ENCODE measurements at places on chromosomes 2 and 18.
A peak's percentile ranks its signal among the peaks of the same experiment; 100 is the strongest.

DNA sequence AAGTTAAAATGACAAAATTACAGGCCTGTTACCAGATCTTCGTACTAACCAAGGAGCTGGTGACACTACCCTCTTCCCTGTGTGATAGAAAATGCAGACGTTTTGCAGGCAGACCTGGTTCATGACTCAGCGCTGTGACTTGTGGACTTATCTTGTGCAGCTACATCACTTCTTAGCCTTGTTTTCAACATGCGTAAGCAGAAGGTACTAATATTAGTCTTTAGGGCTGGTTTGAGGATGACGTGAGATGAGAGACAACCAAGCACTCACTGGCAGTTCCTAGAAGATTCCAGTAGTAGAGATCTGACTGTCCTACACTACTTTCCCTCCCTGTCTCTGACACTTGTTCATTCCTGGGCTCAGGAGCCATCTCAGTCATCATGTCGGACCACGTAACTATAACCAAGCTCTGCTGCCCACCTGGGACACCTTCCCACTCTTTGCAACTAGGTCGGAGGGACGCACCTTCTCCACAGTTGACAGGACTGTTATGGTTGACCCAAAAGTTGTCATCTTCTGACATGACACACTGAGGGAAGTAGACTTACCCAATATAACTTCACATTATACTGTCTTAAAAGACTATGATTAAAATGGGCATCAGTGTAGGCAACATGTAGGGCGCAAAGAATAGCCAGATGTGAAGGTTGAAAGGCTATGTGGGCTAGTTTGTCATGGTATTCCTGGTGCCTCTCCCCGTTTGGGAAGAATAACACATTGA lies 64.8 kb downstream of the TNFRSF11A start:
- DNase-seq, result no peak

DNA sequence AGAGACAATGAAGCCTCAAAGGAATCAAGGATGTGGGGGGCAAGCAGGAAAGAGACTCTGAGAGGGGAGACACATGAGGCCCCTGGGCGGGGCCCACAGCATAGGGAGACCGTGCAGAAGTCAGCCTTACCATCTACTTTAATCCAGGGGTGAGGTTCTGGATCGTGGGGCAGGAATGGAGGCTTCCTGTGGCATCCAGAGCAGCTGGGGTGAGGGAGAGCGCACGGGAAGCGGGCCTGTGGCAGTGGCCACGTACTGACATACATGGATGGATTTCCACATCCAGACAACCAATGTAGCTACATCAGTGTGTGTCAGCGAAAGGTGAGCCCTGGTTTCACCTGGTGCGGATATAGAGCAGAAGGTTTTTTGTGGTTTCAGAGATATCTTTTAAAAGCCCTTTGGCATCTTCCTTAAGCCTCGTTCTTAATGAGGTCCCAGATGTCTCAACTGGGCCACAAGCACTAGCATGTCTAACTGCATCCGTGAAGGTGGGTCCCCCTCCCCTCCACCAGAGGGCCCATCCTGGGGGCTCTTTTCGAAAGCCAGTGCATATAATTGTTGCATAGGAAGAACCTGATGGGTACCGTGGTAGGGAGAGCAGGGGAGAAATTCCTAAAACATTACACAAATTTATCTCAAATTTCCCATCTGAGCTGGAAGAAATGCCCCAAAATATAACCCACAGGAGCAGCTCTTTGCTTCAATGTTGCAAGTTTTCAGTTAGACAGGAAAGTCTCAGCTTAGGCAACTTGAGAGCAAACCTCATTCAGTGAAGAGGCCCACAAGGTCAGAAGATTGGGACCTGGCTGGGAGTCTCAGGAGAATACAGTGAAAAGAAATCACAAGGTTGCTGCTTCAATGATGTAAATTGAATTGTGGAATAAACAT lies 90.9 kb downstream of the SP3 start:
- no peak for DNase-seq

DNA sequence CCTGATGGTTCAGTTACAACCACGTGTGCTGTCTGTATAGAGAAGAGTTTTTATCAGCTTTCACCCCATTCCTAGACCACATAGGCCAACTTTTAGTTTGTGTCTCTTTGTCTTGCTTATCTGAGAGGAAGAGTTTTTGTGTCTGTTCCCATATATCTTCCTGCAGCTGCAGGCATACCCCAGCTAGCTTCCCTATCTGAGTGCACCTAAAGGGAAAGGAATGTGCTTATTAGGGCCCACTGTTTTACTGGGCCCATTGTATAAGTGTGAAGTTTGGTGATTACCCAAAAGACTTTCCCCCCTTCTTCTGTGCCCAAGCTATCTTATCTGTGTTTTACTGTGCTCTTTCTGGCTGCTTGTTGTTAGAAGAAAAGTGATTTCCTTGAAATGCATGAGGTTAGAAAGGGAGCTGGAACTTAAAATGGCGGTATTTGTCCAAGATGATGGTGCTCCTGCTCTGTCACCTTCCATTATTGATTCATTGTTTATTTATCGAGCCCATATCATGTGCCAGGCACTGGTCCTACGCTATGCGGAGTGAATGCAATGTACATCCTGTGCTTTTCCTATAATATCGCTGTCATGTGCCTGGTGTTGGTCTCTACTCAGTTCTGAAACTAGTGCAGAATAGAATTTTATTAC lies 57.2 kb downstream of the NYAP2 start:
- DNase-seq, result no peak

- DNase-seq, result no peak
These were observed 5.8 kb downstream of the GAD1 start for GRCh38 chr2:170822290-170823087.

GRCh38 chr2:30708491-30709290 lies 98.6 kb downstream of the CAPN13 start:
- DNase-seq, result no peak

DNA sequence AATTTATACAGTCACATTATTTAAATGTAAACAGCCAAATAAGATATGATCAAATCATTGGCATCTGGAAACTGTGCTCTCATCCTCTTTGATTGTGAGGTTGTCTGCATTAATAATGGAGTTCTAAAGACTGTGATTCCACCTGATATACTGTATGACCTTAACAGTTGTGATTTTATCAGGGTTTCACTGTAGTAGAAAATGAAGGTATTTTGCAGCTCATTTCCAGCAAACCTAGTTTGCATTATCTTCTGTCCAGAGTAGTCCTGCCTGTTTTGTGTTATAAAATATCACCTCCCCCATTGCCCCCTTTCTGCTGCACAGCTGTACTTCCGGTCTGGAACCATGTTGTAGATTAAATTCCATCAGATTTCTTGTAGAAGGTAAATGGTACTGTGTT lies 731.6 kb upstream of the FANCL start:
- no peak for DNase-seq

- DNase-seq, result no peak
These were observed 179.3 kb downstream of the GLI2 start for GRCh38 chr2:120914839-120915521.

DNA sequence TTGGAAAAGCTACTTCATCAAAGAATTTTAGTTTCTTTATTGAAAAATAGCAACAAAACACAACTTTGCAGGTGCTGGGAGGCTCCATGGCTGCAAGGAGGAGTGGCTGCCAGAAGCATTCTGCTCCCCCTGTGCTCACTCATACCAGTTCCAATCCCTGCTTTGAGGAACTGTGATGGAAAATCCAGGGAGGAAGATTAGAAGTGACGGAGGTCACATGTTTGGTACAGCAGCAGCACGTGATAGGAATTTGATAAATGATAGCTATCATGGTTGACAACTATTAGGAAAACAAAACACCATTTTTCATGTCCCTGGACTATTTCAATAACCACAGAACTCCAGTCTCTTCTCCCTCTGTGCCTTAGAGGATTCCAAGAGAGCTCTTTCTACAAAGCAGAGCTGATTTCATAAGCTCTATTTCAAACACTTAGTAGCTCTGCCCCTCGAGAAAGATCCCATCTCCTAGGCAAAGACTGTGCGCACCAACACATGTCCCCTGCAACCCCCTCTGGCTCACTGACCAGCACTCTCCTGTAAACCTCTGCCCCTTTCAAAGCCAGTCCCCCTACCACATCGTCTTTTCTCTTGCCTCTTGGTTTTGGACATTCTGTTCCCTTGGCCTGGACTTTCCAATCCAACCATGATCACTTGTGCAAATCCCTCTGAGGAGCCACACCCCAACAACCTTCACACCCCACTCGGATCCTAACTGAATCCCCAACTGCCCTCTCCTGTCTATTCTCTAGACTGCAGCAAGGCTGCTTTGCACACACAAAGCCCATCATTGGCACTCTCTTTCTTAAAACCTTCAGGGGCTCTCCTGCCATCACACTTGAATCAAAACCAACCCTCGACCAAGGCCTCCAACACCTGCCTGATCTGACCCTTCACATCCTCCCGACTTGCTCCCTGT lies 352.4 kb upstream of the PKDCC start:
- DNase-seq, result no peak

GRCh38 chr2:27878825-27879224 lies 11.4 kb downstream of the RBKS start:
- DNase-seq, result no peak

GRCh38 chr2:72024451-72025175 lies 123.0 kb downstream of the CYP26B1 start:
- no peak for DNase-seq

- no peak for DNase-seq
These were observed 84.9 kb downstream of the MOGAT1 start for GRCh38 chr2:222756362-222756831.

DNA sequence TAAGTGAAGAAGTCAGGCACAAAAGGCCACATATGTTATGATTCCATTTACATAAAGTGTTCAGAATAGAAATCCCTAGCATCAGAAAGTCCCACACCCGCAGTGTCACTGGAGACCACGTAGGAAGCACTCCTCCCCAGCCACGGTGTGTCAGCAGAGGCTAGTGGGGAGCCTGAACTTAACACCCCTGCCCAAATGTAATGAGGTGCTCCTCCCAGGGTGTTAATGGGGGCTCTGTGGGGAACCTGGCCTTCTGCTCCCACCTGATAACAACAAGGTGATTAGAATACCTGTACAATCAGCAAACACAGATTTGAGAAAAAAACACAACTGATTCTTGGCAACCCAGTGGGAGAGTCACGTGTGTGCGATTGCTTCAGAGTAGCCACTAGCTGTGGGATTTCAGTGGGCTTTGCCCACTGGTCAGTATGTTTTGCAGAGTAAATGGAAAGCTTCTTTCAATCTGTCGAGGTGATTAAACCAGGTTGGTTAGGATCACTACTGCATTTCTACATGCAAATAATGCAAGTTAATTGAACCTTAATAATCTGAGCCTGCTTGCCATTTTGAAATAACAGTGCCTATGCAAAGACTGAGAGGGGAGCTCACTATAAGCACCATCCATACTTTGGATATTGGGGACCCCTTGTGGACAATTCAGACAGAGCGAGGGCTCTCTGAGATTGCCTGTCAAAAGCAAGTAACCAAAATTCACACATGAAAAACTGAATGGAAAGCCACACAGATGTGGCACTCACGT lies 20.6 kb upstream of the ATRAID start:
- peak; percentile 29 for DNase-seq
